Right renal pelvis (tissue), 4 donors: ENCODE measurements at places on chromosomes 5 and 9.

DNA sequence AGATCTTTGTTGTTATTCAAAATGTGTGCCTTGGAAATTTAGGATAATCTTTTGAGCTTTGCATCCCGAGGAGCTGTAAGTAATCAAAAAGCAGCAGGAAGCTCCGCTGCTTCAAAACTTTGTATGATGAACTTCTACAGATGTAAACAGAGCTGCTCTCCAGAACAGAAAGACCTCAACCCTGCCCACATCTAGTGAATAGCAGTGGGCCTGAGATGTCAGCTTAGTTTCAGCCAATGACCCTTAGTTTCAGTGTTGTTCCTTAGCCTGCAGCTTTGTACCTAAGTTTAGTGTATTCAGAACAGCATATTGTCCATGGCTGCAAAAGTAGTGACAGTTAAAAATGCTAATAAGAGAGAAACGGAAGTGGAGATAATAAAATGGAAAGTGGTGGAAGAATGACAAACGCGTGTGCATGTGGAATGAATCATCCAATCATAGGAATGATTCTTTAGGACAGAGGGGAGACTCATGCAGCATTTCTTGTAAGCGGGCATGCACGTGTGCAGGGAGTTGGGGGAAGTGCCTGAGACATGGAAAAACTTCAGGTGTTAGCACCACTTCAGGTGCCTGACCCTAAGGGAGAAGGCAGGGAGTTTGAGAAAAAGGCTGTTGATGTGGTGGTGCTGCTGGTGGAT is 24.9 kb downstream of the SNX24 start:
- no peak for DNase-seq

- no peak for DNase-seq
Measured at GRCh38 chr5:94524841-94525697, 93.3 kb downstream of the KIAA0825 start.

GRCh38 chr5:62783374-62784057 is 204.9 kb downstream of the LRRC70 start:
- DNase-seq = no peak

- no peak for DNase-seq
Measured at GRCh38 chr5:5573798-5574380, 151.4 kb downstream of the ICE1 start.

- DNase-seq = no peak
Measured at GRCh38 chr9:27184556-27185351, 75.7 kb downstream of the TEK start.

DNA sequence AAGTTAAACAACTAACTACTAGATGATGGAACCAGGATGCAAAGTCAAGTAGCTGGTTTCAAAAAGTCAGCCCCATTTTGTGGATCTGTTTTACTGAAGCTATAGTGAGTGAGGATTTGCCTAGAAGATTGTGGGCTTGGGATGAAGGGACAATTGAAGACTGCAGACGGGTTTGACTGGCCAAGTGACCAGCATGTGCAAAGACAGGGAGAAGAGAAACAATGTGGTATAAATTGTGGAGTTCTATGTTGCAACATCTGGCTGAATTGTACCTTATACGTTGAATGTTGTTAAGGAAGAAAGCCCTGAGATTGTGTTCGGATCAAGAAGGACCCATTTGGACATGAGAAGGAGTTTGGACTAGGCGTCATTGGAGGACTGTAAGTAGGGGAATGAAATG is 101.8 kb downstream of the MAT2B start:
- DNase-seq = no peak

GRCh38 chr5:121424976-121425375 is 426.7 kb upstream of the FTMT start:
- DNase-seq = no peak

DNA sequence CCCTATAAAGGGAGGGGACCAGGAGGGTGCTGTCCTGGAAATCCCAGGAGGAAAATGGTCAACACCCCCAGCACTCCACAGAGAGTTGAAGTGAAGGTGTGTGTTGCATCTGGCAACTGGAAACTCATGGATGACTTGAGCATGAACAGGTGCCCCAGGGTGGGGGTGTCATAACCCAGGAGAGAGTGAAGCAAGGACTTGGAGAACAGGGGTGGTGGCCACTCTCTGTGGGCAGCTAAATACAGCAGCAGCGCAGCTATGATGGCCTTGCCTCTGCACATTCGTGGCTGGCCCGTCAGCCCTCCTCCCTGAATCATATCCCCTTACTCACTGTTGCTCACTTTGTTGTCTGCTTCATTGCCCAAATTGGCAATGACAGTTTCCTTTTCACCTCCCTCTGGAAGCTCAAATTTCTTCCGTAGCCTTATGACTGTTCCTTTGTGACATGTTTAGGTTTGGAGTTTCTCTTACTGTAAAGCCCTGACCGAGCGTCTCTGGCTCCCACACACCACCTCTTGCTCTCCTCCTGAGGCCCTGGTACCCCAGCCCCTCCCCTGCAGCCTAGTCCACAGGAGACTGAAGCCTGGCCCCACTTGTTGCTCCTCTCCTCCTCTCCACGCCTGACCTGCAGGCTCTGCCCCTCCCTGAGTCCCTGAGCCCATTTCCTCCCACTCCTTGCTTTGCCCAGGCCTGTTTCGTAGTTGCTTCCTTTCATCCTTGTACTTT is 185.8 kb downstream of the CD180 start:
- DNase-seq = no peak

- no peak for DNase-seq
Measured at GRCh38 chr5:1331861-1332405, 13.0 kb downstream of the CLPTM1L start.

DNA sequence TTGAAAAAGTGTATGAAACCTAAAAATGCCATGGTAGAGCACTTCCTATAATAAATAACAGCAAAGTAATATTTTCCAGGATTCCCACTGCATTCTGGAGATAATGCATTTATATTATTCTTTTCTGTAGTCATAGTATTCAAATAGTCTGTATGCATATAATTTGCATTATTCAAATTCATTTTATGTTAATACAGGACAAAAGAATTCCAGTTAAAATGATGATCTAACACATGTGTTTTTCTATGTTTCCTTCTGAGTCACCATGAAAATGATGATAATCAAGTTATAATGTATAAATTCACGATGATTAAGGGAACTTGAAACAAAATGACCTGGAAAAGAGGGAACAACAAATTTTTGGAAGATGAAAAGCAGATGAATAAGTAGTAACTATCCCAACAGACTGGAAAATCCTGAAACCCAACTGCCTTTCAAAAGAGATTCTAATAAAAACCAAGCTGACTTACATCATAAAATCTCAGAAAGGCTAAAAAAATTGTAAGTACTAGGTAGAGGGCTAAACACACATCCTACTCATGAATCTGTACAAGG is 358.6 kb upstream of the PAPPA start:
- DNase-seq = no peak

DNA sequence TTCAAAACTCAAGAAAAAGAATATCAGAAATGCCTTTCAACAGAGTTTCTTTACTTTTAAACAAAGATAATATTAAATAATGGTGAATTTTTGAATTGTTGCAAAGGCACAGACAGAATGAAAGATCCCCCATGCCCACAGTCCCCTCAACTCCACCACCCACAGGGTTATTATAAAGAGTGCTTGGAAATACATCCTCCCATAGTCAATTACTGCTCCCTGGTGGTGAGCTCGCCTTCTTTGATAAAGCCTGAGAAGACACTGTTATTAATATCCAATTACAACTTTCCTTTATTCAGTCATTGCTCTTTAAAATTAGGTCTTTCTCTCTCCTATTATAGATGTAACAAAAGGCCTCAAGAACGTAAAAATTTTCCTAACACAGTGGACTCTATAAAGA is 490.2 kb upstream of the RORB start:
- DNase-seq = no peak

GRCh38 chr9:123426406-123426805 is 70.4 kb downstream of the CRB2 start:
- DNase-seq = no peak

GRCh38 chr5:170070556-170071412 is 34.9 kb upstream of the FOXI1 start:
- DNase-seq = peak; percentile 20

- DNase-seq = no peak
Measured at GRCh38 chr9:86614871-86615849, 260.9 kb upstream of the TUT7 start.

DNA sequence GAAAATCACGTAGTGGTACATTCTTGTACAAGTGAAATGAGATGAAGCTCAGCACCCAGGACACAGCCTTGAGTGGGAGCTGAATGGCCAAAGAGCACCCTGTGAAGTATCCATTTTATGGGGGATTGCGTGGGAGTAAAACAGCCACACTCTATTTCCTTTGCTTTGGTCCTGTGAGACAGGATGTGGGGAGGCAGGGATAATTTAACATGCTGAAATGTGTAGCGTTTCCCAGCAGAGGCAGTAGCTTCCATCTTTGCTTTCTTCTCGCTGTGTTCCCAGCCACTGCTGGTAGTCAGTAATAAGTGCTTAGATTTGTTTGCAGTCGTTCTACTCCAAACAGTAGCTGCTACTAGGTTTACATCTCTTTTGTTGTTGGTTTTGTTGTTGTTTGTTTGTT is 4.4 kb downstream of the IL31RA start:
- DNase-seq = no peak
